Activated CD8-positive, alpha-beta memory T cell treated with anti-CD3 and anti-CD28 coated beads, Interleukin-2, amount 50 U/mL, for 4 hours (primary cell): ENCODE measurements at places on chromosomes 12 and 14.

DNA sequence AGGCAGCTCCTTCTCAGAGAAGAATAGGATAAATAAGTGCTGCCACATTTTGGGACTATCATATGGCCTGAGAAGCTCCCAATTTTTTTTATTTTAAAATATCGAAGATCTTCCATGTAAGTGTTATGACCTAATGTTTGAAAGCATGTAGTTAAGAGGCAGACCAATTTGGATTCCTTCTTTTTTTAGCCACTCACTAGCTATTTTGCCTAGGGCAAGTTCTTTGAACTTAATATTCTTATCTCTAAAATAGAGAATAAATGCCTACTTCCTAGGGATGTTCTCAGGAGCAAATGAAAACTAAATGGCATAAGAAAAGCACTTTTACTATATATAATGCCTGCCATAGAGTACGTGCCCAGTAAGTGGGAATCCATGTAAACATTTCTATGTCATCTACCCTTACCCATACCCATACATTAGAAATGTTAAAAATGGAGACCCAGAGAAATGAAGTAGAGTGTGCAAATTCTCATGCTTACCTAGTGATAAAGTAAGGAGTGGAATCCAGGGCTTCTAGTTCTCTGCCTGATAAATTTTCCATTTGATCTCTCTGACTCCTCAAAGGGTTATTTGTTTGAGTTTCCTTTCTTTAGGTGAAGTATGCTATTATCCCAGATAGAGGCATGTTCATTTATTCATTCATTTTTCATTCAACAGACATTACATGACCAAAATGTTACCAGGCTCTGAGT is 148.3 kb downstream of the TGFB3 start:
- DNase-seq: no peak

GRCh38 chr12:22458298-22458937 is 85.9 kb downstream of the C2CD5 start:
- DNase-seq: no peak

DNA sequence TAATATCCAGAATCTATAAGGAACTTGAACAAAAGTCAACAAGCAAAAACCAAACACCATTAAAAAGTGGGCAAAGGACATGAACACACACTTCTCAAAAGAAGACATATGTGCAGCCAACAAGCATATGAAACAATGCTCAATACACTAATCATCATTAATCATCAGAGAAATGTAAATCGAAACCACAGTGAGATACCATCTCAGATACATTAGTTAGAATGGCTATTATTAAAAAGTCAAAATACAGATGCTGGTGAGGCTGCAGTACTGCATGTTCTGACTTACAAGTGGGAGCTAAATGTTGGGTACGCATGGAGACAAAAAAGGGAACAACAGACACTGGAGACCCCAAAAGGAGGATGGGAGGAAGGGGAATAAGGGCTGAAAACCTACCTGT is 67.1 kb downstream of the BLTP3B start:
- DNase-seq: no peak

DNA sequence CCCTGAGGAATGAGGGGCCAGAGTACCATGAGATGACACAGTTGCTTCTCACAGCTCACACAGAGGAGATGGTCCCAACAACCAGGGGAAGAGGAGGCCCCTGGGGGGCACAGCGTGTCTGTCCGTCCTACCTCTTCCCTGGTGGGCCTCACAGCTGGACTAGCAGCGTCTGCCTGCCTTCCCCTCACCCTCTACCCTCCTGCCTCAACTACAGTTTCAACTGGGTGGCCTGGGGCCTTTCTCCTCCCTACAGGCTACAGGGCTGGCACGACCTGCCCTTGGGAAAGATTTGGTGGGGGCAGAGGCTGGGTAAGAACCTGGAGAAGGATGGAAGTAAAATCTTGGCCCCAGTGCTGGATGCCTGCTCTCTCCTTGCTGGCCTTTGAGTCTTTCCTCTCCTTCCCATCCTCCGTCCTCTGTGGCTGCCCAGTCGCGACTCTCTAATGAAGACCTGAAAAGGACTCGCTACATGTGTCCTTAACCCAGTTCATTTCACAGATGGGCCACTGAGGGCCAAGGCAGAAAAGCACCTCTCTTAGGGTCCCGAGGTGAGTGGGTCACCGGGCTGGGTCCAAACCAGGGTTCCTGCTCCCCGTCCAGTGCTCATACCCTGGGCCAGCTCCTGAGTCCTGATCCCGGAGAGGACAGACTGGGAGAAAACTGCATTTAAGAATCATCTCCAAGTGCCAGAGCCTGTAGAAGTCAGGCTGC is 232.5 kb downstream of the BCL11B start:
- no peak for DNase-seq

DNA sequence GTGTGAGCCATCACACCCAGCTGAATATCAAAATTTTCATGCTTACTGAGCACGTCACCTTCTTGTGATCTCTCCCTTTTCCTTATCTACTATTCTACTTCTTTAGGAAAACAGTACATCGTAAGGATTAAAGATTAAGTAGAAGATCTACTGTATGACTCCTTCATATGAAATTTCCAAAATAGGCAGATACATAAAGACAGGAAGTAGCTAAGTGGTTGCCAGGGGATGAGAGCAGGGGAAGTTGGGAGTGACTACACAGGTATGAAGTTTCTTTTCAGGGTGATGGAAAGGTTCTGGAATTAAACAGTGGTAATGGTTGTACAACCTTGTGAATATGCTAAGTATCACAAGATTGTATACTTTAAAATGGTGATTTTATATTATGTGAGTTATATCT is 36.5 kb upstream of the CERS5 start:
- DNase-seq: no peak

DNA sequence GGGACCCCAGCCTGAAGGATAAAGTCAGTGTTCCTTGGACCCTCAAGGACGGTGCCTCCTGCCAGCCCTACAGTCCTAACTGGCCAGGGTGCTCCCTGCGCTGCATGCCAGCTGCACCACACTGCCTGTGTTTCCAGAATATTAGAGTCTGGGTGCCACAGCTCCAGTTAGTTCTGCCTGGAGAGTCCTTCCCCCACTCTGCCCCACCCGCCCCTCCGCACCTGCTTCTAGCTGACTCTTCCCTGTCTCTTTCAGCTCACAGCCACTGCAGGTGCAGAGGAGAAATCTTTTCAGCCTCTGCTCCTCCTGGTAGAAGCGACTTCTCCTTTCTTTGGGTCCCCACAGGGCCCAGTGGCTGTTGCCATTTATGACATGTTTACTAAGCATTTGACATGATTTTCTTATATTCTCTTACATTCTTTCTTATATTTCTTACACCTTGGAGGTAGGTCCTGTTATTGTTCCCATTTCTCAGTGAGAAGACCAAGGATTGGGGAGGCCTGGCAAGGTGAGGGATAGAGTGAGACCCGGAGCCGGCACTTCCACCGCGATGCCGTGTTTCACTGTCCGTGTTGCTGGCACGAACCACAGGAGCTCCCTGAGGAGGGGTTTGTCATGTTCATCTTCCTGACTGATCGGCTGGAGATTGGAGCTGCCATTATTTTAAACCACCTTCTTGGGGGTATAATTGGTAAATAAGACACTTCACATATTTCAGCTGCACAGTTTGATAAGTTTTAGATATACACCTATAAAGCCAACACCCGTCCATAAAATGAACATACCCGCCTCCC is 29.4 kb downstream of the SYNE3 start:
- no peak for DNase-seq

GRCh38 chr12:718756-719102 is 33.6 kb upstream of the WNK1 start:
- DNase-seq: no peak

DNA sequence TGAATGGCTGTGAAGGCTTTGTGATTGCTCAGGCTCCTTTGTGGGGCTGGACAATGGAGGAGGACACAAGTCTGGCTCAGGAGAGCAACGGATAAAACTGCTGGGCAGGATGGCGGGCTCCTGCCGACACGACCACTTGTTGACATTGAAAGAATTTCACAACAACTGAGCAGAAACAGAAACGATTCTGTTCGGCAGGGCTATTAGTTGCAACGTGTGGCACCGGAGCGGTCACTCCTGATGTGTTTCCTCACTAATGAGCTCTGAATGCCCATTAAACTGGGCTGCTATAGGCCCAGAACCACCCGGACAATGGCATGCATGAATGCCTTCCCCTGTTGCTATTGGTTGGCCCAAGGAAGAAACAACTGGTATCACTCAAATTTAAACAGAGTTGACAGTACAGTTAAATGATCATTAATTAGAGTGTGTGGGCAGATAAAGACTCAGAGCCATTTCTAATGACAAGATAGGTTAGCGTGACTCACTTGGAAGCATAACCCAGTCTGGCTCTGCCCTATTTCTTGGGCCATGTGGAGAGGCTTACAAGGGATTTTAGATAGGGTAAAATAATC is 142.9 kb downstream of the ASCL1 start:
- no peak for DNase-seq
